Hippocampal formation (tissue), 2 donors: ENCODE measurements at places on chromosomes 7 and 10.
A peak's percentile ranks its signal among the peaks of the same experiment; 100 is the strongest.

DNA sequence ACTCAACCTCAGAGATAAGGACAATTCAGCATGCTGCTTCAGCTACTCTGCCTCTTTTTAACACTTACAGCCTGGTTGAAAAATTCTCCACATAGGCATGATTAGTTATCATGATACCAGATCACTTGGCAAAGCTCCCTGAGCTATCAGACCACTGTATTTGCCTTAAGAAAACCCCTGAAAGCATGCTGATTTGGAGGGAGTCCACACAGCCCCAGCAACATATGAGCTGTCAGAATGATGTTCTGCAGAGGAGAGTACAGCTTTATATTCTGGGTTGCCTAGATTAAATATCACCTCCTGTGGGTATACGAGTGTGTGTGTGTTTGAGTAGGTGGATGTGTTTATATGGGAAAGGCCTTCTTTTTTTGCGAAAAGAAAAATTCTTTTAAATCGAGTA, 170.2 kb upstream of the CHRM2 start:
- no peak for DNase-seq

DNA sequence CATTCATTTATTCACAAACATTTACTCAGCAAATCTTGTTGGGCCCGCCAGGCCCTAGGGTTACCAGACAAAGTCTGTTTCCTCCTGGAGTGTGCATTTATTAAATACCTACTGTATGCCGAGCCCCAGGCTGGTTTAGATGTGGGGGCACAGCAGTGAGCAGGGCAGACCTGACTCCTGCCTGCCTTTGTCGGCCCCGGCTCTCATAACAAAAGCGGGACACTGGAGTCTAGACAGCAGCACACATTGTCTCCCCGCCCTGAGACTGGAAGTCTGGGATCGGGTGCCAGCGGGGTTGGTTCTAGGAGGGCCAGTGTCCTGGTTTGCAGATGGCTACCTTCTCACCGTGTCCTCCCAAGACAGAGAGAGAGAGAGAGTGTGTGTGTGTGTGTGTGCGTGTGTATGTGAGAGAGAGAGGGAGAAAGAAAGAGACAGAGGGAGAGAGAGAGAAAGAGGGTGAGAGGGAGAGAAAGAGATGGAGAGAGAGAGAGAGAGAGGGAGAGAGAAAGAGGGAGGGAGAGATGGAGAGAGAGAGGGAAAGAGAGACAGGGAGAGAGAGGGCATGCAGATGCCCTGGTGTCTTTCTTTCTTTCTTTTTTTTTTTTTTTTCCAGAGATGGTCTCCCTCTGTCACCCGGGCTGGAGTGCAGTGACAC, 25.9 kb downstream of the ELFN1 start:
- no peak for DNase-seq

GRCh38 chr7:25965405-25966123, 186.4 kb upstream of the NFE2L3 start:
- no peak for DNase-seq

DNA sequence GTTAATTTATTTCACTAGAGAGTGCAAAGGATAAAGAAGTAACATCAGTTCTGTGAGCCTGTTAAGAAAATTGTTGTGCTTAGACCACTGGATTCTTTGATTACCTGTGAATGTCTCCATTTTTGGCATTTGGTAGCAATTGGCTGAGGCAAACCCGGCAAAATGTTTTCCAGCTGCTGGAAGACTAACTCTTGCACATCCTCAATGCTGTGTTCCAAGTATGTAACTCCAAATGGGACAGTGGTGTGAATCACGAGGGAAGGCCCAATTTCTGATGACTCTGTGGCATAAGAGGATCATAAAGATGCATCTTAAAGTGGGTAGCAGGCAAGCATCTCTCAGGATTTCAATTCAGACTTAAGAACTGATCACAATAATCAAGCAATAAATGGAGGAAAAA, 268.8 kb downstream of the RNLS start:
- DNase-seq = no peak

GRCh38 chr10:79929409-79929904, 19.4 kb downstream of the SFTPD start:
- DNase-seq = peak; percentile 58

DNA sequence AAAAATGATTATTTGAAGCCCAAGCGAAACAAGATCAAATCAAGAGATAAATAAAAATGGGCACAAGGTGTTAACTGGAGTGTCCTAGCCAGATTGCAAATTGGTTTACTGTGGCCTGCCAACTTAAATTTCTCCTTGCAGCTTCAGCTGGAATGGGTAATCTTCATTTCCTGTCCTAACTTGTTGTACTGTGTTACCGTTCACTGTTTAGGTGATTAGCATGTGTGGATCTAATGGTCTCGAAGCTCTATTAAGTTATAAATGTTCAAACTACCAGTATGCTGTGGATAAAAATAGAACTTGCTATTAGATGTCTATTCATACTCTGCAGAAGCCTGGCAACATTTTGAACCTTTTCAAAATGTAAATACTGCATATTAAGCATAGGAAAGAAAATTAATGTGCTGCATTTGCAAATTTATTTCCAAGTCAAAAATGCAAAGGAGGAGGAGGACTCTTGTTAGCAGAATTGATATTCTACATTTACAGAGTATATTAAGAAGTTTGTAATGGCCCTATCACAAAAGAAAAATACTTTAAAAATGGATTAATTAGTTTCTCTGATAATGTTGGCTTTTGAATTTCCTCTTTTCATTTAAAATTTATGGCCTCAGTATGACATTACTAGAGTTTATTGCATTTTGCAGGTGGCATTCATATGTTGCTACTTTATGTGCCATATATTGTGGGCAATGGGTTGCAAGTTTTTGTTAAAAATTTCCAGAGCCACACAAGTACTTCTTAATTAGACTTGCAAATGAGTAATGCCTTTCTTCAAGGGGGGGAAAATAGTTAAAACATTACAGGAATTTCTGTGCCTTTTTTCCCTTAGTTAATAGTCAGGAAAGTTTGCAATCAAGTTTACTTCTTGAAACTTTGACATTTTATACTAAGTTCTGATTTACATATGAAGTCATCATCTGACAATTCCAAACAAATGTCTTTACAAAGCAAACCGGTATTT, 92.1 kb downstream of the CABCOCO1 start:
- DNase-seq = no peak

DNA sequence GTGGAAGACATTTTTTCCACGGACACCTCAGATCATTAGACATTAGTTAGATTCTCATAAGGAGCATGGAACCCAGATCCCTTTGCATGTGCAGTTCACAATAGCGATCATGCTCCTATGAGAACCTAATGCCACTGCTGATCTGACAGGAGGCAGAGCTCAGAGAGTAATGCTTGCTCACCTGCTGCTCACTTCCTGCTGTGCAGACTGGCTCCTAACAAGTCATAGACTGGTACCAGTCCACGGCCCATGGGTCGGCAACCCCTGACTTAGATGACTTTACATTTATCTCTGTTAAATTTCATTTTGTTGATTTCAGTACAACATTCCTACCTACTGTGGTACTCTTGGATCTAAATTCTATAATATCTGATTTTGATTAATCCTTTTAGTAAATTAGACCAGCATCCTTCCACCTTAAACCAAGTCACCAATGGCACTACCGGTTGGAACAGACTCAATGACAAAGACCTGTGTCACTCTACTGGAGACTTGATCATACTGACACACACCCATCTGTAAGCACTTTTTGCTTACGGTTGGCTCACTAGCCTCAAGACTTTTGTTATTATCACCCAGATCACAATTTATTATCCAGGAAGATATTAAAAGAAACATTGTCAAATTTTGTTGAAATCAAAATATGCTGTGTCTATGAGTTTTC, 8.0 kb upstream of the CCDC71L start:
- DNase-seq = no peak

DNA sequence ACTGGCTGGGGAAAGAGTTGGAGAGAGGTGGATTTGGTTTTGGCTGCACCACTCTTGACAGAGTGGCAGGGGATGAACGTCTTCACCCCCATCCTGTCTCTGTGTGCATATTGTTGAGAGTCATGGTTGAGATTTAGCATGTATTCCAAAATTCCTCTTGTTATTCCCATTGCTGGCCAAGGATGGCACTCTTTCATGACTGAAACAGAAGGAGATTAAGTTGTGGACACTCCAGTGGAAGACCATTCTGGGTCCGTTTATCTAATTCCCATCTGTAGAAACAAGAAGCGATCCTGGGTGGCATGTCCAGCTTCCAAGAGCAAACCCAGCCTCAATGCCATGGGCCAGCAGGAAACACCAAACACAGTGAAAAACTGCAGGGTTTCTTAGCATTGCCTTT, 469.0 kb upstream of the IGFBP3 start:
- DNase-seq = no peak

- DNase-seq = no peak
These were observed 254.9 kb downstream of the KIAA1217 start for GRCh38 chr10:24463611-24464426.

DNA sequence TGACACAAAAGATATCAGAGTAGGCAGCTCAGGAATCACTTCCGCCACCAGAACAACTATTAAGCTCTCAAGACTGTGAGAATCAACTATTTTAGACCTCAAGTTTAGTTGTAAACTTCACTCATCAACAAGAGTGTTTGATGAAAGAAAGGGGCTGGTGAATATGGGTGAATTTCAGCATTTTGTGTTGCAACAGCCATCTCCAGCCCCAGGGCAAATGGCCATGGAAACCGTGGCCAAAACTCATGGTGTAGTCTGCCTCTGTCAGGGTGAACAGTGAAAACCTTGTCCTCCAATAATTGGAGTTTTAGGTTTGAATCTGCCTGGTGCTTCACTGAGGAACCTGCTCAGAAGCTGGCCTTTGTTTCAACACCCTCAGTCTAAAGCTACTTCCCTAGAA, 60.0 kb downstream of the POLR1F start:
- DNase-seq = no peak

DNA sequence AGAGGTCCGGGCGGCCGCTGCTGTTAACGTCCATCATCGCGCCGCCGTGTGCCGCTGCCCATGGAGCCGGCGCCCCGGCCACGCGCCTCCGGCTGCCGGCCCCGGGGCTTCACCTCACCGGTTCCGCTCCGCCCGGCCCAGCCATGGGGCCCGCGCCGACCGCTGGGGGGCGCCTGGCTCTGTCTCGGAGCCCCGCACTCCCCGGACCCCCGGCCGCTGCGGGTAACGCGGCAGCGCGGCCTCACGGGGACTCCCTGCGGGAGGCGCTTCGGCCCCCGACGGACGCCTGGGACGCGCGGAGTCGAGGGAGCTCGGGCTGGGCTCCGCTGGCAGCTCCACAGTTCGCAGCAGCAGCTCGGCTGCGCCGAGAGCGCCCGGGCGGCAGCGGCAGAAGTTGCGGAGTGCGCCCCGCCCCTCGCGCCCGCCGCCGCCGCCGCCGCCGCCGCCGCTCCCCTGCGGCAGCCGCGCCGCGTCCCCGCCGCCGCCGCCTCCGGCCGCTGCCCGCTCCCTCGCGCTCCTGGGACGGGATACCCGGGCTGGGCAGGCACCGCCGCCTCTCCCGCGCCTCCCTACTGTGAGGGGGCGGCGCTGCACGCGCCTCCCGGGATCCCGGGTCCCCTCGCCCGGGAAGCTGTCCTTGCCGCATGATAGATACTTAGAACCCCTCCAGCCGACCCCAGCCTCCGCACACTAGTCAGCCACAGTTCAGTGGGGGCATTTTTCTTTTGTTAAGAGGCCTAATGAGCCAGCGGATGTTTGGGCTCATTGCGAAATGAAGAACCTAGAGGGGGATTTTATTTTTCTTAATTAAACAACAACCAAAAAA, at the start of gene HTR7:
Gene HTR7, minus strand, starts transcription at position 405 of the 826 bp plus-strand sequence. Its CDS starts 368 bp downstream, at position 37.
- DNase-seq = peak; percentile 51

- no peak for DNase-seq
These were observed 129.9 kb downstream of the INHBA start for GRCh38 chr7:41573015-41573414.

DNA sequence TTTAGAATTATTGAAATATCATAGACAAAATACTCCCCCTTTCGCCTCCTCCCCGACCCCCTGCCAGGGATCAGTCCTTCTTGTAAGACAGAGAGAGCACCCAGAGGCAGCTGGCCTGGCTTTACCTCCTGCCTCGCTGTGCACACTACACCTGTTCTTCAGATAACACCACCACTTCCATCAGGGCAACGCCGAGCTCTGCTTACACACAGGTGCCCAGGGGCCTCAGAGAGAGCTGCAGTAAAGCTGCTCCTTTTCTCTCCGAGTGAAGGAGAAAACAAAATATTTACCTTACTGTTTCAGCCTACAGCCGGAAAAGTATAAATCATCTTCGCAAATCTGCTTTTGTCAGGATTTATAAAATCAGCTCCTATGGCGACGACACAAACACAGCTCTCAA, 80.7 kb downstream of the HIPK2 start:
- DNase-seq = no peak

- DNase-seq = no peak
These were observed 150.9 kb upstream of the FOXK1 start for GRCh38 chr7:4531236-4531635.

- DNase-seq = no peak
These were observed 144.6 kb downstream of the ST7 start for GRCh38 chr7:117097860-117098259.

GRCh38 chr7:109545686-109546085, 976.0 kb downstream of the DNAJB9 start:
- DNase-seq = no peak
